Activated T-helper 2 cell treated with anti-CD3 and anti-CD28 coated beads, Interferon-gamma antibody, Interleukin-2, Interleukin-4, amounts not matched to agents 10 μg/mL and 5 μg/mL and 100 μg/mL, durations not matched to agents 14 hours and 24 hours and 36 hours (primary cell): ENCODE measurements at places on chromosomes 6 and 20.

DNA sequence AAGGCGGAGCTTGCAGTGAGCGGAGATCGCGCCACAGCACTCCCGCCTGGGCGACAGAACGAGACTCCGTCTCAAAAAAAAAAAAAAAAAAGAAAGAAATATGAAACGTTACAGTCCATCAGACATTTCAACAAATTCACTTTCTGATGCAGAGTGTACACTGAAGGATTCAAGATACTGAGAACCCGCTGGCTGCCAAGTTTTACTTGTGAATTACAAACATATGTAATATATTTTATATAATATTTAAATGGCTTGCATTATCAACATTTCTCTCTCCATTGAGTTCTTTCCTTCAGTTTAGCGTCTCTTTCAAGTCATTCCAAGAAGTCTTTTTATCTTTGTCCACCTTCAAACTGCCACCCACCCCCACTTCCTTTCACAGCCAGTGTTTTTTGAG, 240.9 kb upstream of the RNF217 start:
- DNase-seq = no peak

DNA sequence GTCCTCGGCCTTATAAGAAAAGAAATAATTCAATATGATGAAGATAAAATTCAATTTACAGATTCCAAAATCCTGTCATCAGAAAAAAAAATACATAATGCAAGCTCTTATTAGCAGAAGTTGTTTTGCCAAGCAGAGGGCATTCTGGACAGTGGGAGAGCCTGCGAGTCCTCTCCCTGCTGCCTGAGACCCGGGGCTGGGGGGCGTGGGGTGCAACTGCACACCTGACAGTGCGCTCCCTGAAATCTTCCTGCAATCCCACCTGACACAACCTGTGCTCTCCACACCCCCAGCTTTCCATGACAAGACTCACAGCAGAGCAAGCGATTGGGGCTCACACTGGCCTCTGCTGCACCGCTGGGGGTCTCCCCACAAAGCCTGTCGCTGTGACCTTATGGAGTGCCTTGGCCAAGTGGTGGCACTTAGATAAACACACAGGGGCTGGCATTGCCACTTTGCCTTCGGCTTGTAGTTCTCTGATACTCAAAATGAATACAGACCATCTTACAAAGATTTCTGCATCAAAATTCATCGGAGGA, 130.3 kb upstream of the PDE10A start:
- DNase-seq = no peak

GRCh38 chr6:32666420-32667300, at the start of gene HLA-DQB1:
TSS of gene HLA-DQB1 (minus strand) at chr6:32666657. CDS start at chr6:32666607, 50 bp downstream.
- peak; percentile 46 for DNase-seq

GRCh38 chr6:20841806-20842205, 307.5 kb downstream of the CDKAL1 start:
- no peak for DNase-seq

DNA sequence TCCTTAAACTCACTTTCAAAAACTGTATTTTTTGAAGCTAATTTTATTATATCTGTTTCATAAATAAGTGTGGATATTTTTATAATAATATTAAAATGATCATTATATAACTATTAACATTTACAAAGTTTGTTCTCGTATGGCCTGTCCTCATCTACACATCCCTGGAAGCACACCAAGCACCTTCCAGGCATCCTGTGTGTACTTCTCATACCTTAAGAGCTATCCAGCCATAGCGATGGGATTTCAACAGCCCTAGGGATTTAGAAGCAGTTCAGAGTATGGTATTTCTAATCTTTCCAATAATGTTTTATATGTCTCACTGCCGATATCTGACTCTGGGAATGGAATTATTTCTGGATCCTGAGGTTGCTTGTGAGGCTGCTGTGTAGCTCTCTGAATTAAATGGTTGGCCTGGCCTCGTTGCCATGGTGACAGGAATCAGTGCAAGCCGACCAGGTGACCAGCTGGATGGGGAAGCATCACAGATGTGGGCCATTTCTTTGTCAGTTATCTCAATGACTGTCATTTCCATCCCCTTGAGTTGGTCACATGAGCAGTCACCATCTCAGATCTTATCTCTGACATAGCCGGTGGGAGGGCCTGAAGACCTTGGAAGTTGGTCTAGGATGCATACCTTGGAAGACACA, 265.2 kb upstream of the RIN2 start:
- no peak for DNase-seq

DNA sequence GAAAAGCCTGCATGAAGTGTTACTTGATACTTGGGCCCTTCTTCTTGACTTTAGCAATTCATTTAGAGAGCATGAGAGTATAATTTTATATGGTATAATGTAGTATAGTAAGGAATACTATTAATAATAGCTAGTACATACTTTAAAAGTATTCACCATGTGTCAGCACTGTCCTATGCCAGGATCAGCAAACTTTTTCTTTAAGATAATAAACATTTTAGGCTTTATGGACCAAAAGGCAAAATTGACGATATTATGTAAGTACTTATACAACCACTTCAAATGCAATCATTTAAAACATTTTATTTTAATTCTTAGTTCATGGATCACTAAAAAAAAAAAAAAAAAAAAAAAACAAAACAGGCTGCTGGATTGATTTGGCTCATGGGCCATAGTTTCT, 163.9 kb downstream of the IBTK start:
- no peak for DNase-seq

- no peak for DNase-seq
These were observed 246.3 kb upstream of the RNF24 start for GRCh38 chr20:4261333-4262284.

- no peak for DNase-seq
These were observed 13.3 kb downstream of the TASP1 start for GRCh38 chr20:13625304-13625979.

DNA sequence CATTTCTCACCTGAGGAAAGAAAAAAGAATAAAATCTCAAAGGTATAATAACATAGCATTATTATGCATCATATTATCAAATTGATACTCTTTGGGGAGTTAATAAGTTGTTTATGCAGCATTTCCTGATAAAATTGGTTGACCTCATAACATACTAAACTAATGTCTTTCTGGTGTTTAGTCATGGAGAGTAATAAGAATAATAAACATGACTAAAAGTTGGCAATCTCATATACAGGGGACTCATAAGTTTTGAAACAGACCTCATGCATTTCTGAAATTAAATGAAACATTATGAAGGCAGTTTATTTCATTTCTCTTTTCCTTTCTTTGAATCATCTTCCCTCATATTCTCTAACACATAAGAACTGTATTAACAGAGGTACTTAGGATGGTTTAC, 60.5 kb upstream of the PRDM1 start:
- DNase-seq = no peak

- DNase-seq = no peak
These were observed 631 bp downstream of the RAET1L start for GRCh38 chr6:150024646-150025155.

GRCh38 chr6:167094436-167094819, 28.5 kb upstream of the CCR6 start:
- DNase-seq = no peak

GRCh38 chr6:44228836-44229235, 5.4 kb downstream of the SLC29A1 start:
- no peak for DNase-seq

DNA sequence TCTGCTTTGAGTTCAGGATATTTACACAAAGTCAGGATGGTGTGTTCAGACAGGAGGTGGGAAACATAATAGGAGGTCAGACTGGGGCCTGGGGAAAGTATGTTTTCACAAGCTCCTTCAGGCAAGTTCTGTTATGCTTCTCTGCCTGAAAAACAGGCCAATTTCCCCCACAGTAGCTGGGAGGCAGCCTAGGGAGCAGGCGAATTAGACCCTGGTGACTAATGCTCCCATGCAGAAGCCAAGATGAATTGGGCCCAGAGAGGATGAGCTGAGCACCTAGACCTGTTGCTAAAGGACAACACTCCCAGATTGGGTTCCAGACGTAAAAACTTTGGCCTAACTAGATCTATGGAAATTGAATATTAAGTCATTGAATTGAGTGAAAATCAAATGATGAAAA, 142.2 kb upstream of the MAP3K7 start:
- DNase-seq = no peak

GRCh38 chr6:25302151-25302550, 23.0 kb downstream of the CARMIL1 start:
- no peak for DNase-seq

DNA sequence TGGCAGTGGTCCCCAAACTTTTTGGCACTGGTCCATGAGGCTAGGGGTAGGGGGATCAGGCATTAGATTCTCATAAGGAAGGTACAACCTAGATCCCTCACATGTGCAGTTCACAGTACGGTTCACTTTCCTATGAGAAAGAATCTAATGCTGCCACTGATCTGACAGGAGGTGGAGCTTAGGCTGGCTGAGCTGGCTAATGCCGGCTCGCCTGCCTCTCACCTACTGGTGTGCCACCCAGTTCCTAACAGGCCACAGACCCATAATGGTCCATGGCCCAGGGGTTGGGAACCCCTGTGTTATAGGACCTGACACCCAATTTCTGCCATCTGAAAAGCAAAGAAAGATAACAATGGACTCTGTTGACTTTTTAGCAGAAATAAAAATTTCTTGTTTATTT, 199.6 kb downstream of the GMPR start:
- DNase-seq = no peak

DNA sequence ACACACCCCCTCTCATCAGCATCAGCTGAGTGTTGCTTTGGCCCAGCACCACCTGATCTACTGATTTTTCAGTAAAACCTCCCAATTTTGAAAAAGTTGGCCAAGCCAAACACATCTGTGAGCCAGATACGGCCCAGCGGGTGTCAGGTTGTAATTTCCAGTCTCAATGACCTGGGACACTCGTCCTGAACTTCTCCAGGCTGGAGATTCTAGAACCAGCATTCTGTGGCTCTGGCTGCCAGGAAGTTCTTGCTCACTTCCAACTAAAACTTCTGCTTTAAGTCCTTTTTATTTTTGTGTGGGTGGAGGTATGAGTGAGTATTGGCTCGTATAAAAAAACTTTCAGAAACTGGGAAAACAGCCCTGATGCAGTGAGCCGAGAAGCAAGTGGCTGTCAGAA, 5.1 kb downstream of the KIAA1755 start:
- no peak for DNase-seq

- no peak for DNase-seq
These were observed 104.6 kb upstream of the EXOC2 start for GRCh38 chr6:797479-798077.

DNA sequence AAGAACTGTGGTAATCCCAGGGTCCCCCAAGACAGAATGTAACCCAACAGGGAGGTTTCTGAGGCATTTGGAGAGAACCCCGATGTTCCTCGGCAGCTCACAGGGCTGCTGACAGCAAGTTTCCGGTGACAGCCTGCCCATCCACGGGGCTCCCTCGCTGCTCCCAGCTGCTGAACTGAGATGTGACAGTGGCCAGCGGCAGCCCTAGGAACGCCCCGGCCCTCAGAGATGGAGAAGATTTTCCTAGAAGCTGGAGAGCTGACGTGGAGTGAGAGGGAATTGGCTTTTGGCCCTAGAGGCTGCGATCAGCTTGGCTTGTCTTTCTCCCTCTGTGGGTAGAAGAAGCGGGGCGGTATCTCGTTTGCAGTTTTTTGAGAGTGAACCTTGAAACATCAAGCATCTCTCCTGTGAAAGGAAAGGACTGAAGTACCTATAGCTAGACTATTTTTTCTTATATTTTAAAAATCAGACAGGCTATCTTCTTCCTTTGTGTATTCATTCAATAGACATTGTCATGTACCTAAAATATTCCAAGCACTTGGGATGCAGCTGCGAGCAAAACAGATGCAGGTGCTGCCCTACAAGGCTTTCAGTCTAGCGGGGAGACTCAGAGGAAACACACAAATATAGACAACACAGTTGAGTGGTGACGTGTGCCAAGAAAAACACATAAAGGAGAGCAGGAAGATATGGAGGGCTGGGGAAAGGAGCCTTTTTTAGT, 28.4 kb upstream of the NFATC2 start:
- DNase-seq = no peak

- DNase-seq = no peak
These were observed 34.7 kb downstream of the GHRH start for GRCh38 chr20:37226889-37227288.

GRCh38 chr6:43246301-43247113, 3.2 kb downstream of the TTBK1 start:
- no peak for DNase-seq

DNA sequence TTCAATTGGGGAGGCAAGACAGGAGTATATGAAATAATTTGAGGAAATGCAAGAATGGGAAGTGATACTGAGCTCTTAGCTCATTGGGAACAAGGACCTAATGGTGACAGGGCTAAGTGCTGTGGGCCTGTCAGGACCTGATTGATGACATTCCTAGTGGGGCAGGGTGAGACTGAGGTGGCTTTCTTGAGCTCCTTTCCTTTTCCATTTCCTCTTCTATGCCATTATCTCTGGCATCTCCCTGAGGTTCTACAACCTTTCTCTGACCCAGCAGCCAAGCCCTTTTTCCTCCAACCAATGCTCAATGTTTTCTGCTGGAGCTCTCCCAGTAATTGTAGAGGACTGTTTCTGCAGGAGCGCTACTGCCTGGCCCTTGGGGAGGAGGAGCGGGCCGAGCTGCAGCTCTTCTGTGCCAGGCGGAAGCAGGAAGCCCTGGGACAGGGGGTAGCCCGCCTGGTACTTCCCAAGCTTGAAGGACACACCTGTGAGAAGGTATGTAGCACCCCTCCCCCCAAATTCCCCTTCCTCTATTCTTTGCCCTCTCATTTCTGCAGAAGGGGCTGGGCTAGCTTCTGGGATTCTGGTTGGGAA, 2.8 kb upstream of the TOMM6 start:
- no peak for DNase-seq

DNA sequence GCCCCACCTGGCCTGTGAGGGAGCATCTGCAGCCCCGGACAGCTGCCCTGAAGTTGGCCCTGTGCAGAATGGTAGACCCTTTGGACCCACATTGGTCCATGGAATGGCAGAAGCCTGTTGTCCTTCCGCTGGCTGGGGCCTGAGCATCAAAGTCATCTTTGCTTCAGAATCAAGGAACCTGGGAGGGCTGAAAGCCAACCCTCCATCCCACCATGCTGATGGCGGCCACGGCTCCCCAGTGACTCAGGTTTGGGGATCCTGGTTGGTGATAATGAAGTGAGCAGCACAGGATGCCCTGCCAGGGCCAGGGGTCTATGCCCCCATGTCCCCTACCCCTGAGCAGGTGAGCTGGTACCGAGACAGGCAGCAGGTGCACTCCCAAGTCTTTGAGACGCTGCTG, 52.8 kb downstream of the YTHDF1 start:
- DNase-seq = no peak
